ENCODE measurements at places on chromosomes 3 and 15.

GRCh38 chr3:191290311-191291025 is 38.7 kb upstream of the CCDC50 start:
- no peak for DNase-seq

DNA sequence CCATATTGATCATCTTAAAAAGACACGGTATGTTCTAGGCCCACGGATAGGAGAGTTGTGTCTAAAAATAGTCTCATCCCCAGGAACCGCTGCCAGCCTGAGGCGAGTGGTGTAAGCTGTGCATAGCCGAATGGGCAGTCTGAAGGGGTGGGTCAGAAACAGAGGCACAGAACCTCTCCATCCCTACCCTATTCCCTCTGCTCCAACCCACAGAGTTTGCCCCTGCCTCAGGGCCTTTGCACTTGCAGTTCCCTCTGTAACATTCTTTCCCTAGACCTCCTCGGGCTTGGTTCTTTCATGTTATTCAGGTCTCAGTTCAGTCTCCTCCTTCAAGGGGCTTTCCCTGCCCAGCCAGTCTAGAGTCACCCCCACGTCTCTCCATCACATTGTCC is 4.8 kb downstream of the SCN5A start:
- no peak for DNase-seq

DNA sequence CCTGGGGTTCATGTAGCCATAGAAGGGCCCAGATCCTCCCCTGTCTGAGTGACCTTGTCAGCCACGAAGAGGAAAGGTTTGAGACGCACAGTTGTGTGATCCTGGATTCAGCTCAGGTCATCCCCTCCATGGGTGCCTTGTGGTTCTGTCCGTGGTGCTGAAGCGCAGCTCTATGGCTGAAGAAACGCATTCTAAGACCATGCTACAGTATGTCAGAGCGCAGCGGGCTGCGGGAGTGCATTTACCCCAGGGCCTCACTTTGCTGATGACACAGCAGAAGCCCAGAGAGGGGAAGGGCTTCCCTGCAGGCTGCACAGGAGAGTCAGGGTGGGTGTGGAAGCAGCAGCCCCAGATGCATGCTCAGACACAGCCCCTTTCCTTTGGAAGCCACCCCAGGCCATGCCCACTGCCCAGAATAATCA is 68.8 kb upstream of the IQSEC1 start:
- DNase-seq, result no peak

- DNase-seq, result no peak
These were observed 152.4 kb upstream of the FRMD4B start for GRCh38 chr3:69538281-69538680.

DNA sequence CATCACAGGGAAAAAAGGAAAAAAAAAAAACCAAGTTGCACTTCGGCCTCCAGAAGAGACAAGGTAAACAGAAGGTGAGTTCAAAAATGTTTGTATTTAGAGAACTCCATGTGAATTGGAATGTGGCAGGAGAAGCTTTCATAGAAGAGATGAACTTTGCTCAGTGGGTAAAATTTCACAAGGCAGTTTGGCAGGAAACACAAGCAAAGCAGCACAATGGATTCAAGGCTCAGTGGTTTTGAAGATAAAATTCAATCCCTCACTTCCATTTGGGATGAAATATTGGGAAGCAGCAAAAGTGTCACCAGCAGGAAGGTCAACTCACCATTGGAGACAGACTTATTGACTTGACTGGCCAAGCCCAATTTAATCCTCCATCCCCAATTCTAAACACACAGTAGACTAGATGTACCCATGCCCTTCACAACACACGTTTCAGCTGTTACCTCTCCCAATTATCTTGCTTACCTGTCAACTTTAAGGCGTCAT is 256.7 kb upstream of the ICE2 start:
- no peak for DNase-seq

DNA sequence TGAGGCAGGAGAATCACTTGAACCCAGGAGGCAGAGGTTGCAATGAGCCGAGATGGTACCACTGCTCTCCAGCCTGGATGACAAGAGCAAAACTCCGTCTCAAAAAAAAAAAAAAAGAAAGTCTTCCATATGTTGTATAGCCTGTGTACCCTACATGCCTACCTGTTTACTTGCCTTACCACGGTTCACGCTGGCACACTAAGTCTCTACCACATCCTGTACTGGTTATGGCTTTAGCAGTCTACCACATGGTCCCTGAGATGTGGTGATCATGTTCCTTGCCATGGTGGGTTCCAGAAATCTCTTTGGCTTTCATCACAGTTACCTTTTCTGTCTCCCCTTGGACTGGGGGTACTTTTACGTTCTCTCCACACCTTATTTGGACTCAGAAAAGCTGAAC is 63.8 kb upstream of the TBC1D5 start:
- no peak for DNase-seq

GRCh38 chr3:44409640-44410410 is 67.6 kb downstream of the ZNF445 start:
- no peak for DNase-seq

DNA sequence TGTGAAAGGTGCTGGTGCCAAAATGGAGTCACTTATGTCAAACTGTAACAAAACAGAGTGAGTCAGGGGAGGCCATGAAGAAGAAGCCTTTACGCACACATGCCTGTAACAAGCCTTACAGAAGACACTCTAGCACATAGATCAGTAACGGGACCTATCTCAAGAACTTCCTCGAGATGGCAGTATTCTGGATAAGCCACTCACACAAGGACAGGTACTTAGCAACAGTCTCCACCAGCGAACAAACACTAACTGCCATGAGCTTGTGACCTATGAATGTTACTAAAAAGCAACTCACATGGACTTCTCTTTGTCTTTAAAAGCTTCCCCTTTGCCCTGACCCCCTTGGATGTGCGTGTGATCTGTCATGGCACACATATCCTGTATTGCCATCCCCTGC is 235.1 kb downstream of the CD47 start:
- no peak for DNase-seq

- no peak for DNase-seq
These were observed 1.3 kb upstream of the PRR20G start for GRCh38 chr3:127288921-127289705.

DNA sequence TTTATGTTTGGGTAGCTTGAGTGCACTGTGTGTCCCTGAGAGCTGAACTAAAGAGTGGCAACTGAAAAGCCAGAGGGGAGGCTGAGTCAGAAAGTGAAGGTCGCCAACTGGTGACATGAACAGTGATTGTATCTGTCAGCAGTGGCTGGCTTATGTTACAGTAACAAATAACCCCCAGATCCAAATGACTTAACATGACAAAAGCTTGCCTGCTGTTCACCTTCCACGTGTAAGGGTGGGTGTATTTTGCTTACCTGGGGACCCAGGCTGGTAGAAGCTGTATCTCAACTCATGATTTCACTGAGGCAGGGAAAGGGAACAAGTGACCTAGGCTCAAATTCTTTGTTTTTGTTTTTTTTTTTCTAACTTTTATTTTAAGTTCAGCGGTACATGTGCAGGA is 147.3 kb downstream of the THSD4 start:
- DNase-seq, result no peak

DNA sequence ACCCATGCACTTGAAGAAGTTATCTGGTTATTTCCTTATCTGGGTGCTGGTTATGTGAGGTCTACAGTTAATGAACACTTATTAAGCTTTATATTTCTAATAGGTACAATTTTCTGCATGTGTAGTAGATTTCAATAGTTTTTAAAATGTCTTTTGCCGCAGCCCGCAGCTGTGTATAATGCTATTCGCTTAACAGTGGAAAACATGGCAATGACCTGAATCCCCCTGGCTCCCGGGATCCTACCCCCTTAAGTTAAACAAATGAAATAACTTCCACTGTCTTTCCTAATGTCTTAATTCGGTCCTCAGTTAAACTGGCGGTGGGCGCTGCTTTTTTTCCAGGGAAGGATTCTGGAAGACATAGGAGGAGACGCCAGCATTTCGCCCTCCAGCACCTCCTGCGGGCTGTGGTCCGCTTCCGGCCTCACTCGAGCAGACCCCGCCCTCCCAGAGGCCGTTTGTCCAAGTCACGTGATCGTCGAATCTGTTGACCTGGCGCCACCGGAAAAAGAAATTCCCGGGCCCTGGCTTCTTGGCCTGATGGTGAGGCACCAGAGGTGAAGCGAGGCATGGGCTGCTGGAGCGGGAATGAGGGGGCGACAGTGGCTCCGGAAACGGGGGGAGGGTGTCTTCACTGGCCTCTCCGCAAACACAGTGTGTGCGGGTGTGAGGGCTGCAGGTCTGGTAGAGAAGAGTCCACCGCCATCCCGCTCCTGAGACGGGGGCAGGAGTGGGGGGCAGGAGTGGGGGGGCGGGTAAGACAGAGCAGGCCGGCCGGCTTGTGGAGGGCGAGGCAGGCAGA is 45.6 kb upstream of the CSPG4 start:
- DNase-seq, result peak; percentile 61

DNA sequence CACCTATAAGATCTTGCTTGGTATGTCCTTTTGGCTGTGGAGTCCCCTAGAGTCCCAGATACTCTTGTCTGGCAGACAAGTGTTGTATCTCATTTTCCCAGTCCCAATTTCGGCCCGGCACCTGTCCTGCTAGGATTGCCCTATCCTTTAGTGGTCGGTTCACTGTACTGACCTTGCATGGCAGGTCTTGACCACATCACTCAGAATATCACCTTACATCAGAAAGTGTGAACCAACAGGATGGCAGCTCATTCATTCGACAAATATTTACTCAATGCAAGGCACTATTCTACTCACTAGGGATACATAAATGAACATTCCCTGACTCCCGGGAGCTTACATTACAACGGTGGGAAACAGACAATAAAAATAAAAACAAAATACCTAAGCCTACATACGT is 5.7 kb upstream of the CCDC80 start:
- no peak for DNase-seq

DNA sequence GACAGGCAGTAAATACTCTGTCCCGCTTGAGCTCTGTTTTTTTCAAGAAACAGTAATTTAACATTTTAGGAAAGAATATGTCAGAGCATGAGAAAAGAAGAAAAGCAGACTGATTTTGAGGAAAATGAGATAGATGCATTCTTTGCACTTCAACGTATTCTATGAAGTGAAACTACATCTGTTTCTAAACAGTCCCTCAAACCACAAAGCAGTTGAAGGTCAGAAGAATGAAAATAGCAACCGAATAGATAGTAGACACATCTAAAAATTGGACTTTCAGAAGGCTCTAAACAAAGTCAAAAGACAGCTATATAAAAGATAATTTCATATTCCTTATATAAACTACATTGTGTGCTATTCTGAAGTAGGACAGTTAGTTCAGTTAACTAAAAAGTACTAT is 172.6 kb upstream of the LRRC3B start:
- DNase-seq, result no peak

- no peak for DNase-seq
These were observed 2.2 kb downstream of the PLSCR1 start for GRCh38 chr3:146542179-146542578.

GRCh38 chr3:14513566-14514322 is 26.4 kb downstream of the GRIP2 start:
- DNase-seq, result no peak

DNA sequence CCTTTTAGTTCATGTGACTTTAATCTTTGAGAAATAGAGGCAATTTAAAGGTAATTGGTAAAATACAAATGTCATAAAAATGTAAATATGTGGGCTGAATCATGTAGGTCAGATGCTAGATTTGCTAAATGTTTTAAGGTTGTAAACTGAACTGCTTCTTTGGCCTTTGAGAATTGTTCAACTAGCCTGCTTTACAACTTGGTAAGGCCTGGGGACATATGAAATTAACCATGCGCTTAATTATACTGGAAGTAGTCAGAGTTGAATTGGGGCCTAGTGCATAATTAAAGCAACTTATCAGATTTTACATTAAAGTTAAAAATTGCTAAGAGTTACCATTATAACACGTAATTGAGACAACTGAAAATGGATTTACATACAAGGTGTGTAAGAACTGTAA is 21.0 kb upstream of the TMEM45A start:
- DNase-seq, result no peak

- no peak for DNase-seq
These were observed 19.5 kb downstream of the LRIG1 start for GRCh38 chr3:66481071-66482017.

- no peak for DNase-seq
These were observed 9.0 kb downstream of the CHMP2B start for GRCh38 chr3:87236093-87236492.

- no peak for DNase-seq
These were observed 52.0 kb downstream of the LPP start for GRCh38 chr3:188205992-188206416.

GRCh38 chr15:72836676-72837330 is 53.2 kb upstream of the ADPGK start:
- DNase-seq, result no peak

- no peak for DNase-seq
These were observed 141.0 kb downstream of the MYLK start for GRCh38 chr3:123743121-123743520.

- no peak for DNase-seq
These were observed 72.5 kb downstream of the OSBPL10 start for GRCh38 chr3:31908391-31909097.

DNA sequence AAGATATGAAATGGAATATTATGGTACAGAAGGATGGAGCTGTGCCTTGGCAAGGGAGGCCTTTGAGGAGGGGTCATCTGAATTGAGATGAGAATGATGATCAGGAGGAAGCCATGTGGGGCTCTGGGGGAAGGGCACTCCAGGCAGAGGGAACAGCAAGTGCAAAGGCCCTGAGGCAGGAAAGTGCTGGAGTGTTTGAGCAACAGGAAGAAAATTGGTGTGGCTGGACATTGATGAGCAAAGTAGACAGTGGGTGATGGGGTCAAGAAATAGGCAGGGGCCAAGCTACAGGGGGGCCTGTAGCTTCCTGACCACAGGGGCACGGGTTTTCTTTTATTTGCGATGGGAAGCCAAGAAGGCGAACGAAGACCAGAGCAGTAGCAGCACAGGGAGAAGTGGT is 3.3 kb upstream of the GP9 start:
- no peak for DNase-seq

- no peak for DNase-seq
These were observed 833.7 kb downstream of the ROBO2 start for GRCh38 chr3:77873598-77873997.

- DNase-seq, result no peak
These were observed 292.8 kb upstream of the TMC3 start for GRCh38 chr15:81666839-81667238.

- no peak for DNase-seq
These were observed 4.5 kb upstream of the CCDC39 start for GRCh38 chr3:180683816-180684215.

DNA sequence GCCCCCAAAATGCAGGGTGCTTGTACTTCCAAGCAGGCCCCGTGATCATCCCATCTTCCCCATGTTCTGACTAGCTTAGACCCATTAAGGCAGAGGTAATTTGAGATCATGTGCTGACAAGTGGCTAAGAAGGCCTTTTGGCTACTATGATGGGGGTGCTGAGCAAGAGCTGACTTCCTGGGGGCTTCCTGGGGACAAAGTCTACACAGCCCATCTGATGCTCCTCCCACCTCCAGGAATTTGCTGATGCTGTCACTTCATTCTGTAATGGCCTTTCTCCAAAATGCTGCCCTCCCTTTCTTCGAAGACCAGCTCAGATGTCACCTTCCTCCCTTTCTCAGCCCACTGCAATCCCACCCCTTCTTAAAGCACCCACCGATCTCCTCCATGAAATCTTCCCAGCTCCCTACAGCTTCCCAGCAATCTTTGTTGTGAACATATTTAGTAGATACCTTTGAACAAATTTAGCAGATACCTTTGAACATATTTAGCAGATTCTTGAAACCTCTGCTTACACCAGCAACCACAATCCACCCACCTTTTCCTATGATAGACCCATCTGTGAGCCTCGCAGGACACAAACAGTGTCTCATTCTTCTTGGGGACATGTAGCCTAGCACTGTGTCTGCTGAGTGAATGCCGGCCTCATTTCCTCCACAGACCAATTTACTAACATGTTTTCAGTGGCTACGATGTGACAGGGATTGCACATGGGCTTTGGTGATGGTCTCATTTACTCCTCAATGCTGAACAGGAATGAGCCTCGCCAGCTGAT is 223.3 kb downstream of the EPHB1 start:
- DNase-seq, result no peak
